SHP77 (cell line): ENCODE measurements at places on chromosomes 2 and 18.
A peak's percentile ranks its signal among the peaks of the same experiment; 100 is the strongest.

DNA sequence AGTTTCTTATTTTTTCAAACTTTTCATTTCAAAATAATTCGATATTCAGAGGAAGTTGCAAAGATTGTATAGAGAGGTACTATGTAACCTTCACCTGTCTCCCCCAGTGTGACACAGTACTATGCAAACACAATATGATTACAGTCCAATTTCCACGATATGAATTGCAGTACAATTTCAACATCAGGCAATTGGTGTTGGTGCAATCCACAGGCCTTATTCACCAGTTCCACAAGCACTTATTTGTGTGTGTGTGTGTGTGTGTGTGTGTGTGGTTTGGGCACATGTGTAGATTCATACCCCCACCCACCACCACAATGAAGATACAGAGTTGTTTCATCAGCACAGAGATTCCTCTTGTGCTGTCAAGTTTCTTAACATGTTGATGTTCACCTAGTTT is 69.7 kb upstream of the ARL4C start:
- DNase-seq, result no peak

- no peak for DNase-seq
Measured at GRCh38 chr2:128563348-128563687, 244.7 kb upstream of the HS6ST1 start.

DNA sequence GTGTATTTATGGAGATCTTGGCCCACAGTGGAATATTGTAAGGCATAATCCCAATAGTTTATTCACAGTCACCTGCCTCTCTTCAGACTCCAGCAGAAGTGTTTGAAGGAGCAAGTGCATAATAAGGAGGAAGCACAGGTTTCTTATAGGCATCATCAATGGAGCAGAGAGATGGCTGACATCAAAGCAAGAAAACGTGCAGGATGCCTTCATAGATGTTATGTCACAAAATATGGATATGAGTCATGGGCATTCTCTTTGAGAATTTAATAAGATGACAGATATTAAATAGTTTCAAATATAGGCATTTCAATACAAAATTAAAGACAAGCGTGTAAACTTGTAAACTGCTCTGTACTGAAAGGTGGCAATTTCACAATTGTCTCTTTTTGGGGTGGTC is 4.0 kb upstream of the RND3 start:
- DNase-seq, result no peak

- no peak for DNase-seq
Measured at GRCh38 chr2:170493426-170494097, 221.6 kb upstream of the SP5 start.

GRCh38 chr2:128378231-128379020 is 59.8 kb upstream of the HS6ST1 start:
- DNase-seq, result no peak

DNA sequence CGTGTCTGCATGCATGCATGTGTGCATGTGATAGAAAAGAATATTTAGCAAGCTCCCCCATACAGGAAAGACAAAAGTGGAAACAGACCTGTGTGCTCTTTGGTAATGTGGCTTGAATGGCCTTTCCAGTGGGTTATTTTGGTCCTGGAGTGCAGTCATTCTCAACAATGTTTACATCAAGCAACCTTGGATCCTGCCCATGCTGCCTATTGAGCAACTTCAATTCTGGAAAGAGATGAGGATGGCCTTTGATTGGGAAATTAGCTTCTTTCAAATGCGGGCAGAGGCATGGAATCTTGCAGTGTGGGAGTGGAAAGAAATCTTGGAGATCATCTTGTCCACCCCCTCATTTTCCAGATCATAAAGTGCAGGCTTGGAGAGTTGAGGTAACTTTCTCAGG is 87.2 kb upstream of the SMAD2 start:
- DNase-seq, result no peak

DNA sequence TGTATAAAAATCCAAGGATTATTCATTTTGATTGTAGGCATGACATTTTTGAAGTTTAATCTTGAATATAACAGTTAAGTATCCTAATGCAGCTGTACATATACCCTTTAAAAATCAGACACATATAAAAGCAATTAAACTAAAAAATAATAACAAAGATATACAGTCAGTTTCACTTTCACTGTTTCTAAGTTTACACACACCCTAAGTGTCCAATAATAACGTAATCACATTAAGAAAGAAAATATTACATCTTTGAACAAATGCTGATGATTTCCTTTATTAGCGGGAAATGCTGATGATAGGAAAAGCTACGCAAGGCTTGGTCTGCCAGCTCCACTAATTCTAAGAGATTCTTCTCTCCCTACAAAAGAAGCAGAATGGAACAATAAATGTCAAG is 38.8 kb downstream of the RTTN start:
- no peak for DNase-seq

GRCh38 chr2:172817411-172817810 is 81.8 kb downstream of the RAPGEF4 start:
- DNase-seq, result no peak

GRCh38 chr2:68709421-68709911 is 25.1 kb upstream of the ARHGAP25 start:
- DNase-seq, result peak; percentile 36

DNA sequence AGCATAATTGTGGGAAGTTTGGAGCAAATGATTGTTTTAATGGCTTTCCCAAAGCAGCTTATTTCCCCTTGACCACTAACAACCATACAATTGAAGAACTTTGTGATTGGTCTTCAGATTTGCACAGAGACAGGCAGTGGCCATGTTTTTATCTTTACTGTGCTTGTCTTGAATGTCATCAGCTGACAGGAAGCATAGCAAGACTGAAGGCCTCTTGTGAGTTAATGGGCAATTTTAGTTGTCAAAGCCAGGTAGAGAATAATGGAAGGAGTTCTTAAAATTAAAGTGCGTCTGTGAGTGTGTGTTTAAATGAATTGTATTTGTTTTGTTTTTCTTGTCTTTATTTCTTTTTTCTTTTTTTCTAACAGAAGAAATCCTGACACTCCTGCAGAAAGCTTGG is 809.9 kb downstream of the TSN start:
- no peak for DNase-seq

DNA sequence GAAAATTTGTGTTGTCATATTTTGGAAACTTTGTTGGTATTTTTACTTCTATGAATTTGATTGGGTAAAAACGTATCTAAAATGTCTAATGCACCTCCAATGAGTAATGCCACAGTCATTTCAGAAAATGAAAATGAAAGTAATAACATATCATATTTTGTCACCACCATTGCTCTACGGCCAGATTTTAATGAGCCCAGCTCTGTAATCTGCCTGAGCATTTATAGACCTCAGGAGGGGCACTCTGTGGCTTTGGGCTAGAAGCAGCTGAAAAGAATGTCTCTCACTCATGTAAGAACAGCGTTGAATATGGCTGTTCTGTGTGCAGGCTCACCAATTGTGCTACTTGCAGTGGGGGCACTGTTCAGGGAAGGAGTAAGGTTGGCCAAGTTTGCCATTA is 32.7 kb upstream of the ABCA12 start:
- no peak for DNase-seq

DNA sequence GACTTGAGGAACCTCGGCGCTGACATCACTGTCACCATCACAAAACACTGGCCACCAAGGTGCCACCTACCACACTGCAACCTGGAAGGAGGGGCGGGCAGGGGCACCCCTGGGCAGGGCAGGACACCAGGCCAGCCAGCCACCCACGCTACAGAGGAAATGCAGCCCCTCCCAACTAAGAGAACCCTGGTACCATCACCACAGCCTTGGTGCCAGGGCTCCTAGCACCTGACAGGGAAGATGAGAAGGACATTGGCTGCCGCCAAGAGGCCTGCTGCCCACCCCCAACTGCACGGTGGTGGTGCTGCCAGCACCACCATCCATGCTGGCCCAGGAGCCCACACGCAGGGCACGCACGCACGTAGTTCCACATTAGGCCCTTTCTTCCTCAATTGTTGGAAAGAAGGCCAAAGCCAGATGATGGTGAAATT is 88.7 kb downstream of the HDAC4 start:
- no peak for DNase-seq

DNA sequence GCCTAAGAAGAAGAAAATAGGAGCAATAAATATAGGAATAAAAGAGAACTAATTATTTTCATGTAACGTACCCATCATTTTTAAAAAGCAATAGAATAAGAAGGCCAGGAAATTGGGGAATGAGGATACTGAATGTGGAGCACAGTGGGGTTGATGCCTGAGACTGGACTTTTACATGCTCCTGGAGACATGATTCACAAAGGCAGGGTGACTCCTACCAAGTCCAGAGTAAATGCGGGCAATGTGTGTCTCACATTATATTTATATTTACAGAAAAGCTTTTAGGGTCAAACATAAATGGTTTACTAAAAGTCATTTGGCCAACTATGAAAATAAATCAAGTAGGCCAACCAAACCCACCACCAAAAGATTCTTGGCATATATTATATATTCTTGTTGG is 87.9 kb upstream of the COL5A2 start:
- no peak for DNase-seq

GRCh38 chr2:179802051-179802882 is 59.1 kb downstream of the ZNF385B start:
- DNase-seq, result no peak

DNA sequence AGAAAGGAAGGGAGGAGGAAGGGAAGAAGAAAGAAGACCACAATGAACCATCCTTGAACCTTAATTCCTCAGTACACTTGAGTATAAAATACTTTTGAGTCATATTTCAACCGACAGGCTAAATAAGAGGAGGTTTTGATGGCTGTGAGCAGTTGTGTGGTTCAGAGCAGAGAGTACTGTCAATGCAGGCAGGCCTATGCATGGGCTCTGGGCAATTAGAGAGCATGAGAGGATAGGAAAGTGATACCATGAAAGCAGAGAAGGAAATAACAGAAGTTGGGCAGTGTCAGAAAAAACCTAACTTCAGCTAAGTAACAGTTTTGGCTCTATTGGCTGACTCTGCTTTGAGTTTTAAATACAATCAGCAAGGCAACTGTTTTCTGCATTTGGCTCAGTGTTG is 123.6 kb upstream of the STK17B start:
- no peak for DNase-seq

- DNase-seq, result no peak
Measured at GRCh38 chr2:160324917-160325316, 124.8 kb upstream of the ITGB6 start.

DNA sequence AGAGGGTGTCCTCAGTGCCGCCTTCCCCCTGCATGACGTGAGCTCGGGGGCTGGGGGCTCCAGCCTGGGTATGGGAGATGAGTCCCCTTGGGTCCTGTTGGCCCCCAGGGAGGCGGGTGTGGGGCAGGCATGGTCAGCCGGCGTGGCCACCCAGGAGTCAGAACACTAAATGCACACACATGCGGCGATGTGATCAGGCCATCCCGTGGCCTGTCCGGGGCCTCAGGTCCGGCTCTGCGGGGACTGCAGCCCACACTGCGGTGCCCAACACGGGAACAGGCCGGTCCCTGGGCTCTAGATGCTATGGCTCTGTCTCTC is 13.8 kb downstream of the ANO7 start:
- no peak for DNase-seq

DNA sequence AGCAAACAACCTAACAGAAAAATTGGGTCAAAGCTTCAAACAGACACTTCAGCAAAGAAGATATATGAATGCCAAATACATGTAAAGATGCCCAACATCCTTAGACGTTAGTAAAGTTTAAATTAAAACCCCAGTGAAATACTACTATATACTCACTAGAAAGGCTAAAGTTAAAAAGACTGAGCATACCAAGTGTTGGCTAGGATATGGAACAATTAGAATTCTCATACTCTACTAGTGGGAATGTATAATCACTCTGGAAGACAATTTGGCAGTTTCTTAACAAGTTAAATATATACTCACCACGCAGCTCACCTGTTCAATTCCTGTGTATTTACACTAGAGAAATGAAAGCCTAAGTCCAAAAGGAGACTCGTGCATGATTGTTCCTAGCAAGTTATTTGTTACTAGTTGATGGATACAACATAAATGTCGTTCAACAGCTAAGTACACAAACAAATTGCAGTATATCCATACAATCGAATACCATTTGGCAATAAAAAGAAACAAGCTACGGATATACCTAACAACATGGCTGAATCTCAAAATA is 183.7 kb upstream of the ZFP36L2 start:
- no peak for DNase-seq

DNA sequence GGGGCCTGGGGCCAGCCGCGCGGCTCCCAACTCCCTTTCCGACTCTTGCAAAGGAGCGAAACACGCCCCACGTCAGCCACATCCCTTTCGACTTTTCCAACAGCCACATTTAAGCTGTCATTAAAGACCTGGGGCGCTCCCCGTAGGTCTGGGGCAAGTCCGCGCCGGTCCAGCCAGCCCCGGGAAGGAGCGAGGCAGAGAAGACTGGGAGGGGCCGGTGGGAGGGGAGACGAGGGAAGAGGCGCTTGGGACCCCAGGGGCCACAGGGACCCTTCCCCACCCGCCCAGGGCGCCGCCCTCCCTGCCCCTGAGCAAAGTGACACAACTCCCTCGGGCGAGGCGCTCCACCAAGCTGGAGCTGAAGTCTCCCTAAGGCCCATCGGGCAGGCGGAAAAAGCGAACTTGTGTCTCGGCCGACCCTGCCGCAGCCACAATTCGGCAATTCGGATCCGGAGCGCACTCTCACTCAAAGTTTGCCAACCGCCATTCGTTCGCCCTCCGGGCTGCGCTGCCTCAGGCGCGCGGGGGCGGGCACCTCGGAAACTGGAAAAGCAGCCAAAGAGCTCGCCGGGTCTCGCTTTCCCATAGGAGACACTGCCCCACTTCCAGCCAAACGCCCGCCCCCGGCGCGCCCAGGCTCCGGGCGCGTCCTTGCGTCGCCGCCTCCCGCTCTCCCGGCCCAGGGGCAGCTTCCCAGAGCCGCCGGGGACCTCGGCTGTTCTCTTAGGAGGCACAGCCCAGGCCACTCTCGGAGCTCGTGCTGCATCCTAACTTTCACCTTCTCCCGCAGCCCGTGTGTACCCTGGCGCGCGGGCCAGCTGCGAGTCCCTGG is 1.1 kb upstream of the KCTD1 start:
- peak; percentile 34 for DNase-seq

DNA sequence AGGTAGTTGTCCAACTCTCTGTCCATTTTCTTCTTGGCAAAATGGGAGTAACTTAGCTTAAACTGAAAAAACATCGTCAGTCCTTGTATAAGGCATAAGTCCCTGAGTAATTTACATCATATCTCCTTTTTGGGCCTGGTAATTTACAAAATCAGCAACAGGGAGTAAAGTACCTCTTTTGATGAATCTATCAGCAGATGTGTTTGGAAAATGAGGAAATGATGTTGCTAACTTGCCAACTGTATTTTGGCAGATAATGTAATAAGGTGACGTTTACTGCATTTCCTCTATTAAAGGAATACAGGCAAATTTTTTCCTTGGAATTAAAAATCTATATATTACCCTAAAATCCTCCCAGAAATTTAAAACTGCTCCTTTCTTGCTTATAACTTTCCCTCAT is 29.2 kb downstream of the ANKRD44 start:
- DNase-seq, result no peak
